Heart right ventricle (tissue), 16 donors: ENCODE measurements at places on chromosomes 5 and 9.

GRCh38 chr5:113488645-113489184 is 462 bp upstream of the MCC start:
- H3K36me3 ChIP-seq = no peaks in the 10 kb centered on the region
- H3K4me1 ChIP-seq = peaks cover 6% of the 10 kb centered on the region
- no peak for DNase-seq
- H3K27ac ChIP-seq = peak overlapping the region; percentile 31
- peak overlapping the region; percentile 69 for H3K4me3 ChIP-seq

DNA sequence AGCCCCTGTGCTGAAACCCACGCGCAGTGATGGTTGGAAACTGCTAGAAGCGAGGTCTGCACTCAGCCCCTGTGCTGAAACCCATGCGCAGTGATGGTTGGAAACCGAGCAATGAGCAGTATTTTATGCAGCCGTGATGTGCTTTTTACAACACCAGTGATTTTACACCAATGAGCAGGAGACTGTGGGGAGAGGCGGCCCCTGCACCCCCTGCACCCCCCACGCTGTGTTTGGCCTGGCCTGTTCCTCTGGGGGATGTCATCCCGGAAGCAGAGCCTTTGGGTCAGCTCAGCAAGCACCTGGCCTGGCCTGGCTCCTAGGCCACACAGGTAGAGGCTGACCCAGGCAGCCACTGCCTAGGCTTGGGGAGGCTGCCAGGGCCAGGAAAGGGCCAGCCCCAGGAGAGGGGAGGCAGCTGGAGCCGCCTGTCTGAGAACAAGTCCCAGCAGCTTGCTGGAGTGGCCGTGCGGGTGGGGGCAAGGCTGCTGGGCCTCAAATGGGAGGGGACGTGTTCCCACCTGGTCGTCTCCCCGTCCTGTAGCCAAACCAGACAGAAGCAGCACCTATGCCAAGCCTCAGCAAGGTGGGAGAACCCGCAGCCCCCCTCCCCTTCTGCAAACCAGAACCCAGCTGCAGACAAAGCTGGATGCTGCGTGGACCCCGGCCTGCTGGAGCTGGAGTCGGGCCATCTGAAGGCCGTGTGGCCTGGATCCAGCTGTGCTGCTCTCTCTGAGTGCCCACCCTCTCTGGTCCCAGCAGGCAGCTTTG is 46.8 kb downstream of the DBH start:
- H3K27me3 ChIP-seq = no peaks in the 10 kb centered on the region
- H3K36me3 ChIP-seq = no peaks in the 10 kb centered on the region
- H3K4me1 ChIP-seq = peaks cover 30% of the 10 kb centered on the region
- DNase-seq = no peak
- H3K4me3 ChIP-seq = no peak overlapping the region

GRCh38 chr5:135565266-135565665 is 13.5 kb downstream of the CXCL14 start:
- H3K4me1 ChIP-seq = peaks cover 4% of the 10 kb centered on the region
- no peak overlapping the region for H3K4me3 ChIP-seq
- no peak for DNase-seq
- peaks cover 7% of the 10 kb centered on the region for H3K27me3 ChIP-seq
- H3K36me3 ChIP-seq = no peaks in the 10 kb centered on the region

DNA sequence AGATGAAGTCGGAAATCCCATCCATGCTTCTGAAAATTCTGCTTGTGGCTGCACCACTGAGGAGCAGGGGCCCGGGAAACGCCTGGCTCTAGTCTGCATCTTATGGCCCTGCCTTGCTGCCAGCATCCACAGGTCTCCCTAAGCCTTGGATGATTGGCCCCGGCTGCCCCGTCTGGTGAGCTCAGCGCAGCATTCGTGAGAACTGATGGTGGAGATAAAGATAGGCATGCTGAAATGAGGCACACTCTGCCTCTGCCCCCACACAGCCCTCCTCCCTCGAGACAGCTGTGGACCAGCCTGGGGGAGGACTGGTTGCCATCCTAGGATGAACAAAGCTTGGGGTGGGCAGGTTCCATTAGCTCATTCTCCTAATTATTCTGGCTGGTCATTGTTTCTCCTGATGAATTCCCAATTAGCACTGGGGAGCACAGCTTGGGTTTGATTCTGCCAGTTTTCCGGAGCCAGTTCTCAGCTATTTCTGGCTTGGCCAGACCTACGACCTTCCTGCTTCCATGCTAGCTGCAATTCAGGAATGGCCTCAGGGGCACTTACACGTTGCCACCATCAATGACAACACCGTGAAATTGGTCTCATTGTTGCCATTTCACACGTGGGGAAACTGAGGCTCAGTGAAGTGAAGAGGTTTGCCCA is 62.8 kb upstream of the CPEB4 start:
- peaks cover 3% of the 10 kb centered on the region for H3K4me1 ChIP-seq
- no peak overlapping the region for H3K27ac ChIP-seq
- no peak overlapping the region for H3K4me3 ChIP-seq

DNA sequence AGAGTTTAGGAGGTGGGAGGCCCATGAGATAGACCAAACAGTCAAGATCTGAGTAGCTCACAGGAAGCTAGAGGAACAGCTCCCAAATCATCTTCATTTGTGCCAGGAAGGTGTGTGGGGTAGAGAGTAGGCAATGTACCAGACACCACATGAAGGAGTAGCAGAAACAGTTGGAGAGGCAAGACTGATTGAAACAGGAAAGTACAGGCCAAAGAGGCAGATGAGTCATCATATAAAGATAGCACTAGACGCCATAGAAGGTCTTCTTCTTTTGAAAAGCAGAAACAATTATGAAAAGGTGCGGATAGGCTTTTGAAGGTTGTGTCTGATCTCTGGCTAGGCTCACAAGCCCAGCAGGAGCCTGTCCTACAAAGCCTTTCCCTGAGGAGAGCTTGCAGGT is 62.7 kb upstream of the PALM2AKAP2 start:
- H3K36me3 ChIP-seq = no peaks in the 10 kb centered on the region
- no peak overlapping the region for H3K27ac ChIP-seq
- H3K4me3 ChIP-seq = no peak overlapping the region
- DNase-seq = no peak
- H3K27me3 ChIP-seq = no peaks in the 10 kb centered on the region
- no peaks in the 10 kb centered on the region for H3K4me1 ChIP-seq

DNA sequence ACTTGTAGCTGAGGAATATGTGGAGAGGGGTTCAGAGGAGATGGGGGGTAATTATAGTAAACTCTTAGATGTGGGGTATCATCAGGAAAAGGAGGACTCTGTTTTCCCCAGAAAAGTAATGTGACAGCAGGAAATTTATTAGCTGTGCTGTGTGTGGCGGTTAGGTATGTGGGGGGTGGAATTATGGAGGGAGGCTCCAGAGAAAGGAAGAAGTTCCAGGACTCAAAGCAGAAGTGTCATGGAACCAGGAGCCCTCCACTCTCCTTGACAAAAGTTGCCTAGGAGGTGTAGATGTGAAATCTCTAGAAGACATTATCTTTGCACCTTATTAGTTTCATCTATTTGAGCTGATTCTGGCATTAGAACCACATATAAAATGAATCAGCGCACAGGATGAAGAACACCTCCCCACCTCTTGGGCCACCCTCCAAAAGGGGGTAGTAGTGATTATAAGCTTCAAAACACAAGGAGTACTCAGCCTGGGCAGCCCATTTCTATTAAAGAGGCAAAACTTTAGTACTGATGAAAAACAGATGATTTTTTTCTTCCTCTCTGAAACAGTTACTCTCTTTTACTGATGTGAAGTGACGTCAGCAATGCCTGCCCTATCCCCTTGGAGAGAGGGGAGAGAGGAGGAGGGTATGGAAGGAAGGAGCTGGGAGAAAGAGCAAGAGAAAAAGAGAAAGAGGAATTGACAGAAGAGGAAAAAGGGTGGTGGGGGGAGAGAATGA is 18.2 kb downstream of the NR2F1 start:
- H3K36me3 ChIP-seq = no peaks in the 10 kb centered on the region
- peaks cover 100% of the 10 kb centered on the region for H3K27me3 ChIP-seq
- no peak for DNase-seq
- no peak overlapping the region for H3K4me3 ChIP-seq
- no peak overlapping the region for H3K27ac ChIP-seq
- H3K4me1 ChIP-seq = no peaks in the 10 kb centered on the region

DNA sequence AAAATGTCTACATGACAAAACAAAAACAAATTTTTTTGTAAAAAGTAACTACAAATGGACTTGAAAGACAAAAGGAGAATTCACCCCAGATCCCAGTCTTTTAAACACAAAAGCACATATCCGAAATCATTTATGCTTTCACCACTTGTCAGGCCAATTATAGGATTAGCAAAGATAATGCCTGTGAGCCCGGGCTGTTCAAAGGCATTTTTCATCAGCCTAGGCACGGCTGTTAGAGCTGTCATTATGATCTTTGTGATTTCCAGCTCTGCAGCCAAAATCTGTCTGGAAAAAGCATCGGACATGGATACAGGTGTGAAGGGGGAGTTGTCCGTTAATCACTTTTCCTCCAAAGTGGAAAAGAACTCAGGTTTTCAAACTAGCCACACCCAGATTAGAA is 23.6 kb upstream of the RAB14 start:
- no peaks in the 10 kb centered on the region for H3K4me1 ChIP-seq
- H3K27me3 ChIP-seq = no peaks in the 10 kb centered on the region
- H3K27ac ChIP-seq = no peak overlapping the region

DNA sequence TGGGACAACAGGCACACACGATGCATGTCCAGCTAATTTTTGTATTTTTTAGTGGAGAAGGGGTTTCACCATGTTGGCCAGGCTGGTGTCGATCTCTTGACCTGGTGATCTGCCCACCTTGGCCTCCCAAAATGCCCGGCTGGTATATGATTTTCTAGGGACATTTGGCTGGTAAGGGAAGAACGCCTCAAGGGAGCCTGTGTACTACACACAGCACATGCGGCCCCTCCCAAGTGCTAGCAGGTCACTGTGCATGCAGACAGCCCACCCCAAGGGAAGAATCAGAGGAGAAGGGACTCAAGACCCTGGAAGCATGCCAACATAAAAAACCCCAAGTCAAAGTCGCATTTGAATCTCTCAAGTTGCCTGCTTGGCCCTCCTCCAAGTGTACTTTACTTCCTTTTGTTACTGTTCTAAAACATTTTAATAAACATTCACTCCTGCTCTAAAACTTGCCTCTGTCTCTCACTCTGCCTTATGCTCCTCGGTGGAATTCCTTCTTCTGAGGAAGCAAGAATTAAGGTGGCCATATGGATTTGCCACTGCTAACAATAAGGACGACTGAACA is 24.3 kb upstream of the OTULINL start:
- DNase-seq = no peak
- no peak overlapping the region for H3K4me3 ChIP-seq
- no peak overlapping the region for H3K27ac ChIP-seq
- H3K36me3 ChIP-seq = no peaks in the 10 kb centered on the region
- H3K4me1 ChIP-seq = no peaks in the 10 kb centered on the region

DNA sequence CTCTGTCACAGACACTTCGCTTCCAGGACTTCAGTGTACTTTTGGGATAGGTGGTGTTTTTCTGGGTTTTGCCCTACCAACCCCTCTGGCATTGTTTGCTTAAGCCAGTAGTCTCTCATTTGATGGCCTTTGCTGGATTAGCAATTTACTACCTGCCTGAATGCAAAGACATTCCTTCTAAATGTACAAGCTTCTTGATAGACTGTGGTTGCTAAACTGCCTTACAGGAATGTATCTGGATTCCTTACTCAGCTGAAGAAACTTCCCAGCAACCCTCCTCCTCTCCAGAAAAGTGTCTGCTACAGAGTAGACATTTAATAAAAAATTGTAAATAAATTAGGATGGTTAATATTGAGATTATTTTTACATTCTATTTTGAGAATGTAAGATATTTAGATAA is 1916.7 kb downstream of the EFNA5 start:
- no peaks in the 10 kb centered on the region for H3K36me3 ChIP-seq
- no peaks in the 10 kb centered on the region for H3K27me3 ChIP-seq
- no peaks in the 10 kb centered on the region for H3K4me1 ChIP-seq
- H3K27ac ChIP-seq = no peak overlapping the region

DNA sequence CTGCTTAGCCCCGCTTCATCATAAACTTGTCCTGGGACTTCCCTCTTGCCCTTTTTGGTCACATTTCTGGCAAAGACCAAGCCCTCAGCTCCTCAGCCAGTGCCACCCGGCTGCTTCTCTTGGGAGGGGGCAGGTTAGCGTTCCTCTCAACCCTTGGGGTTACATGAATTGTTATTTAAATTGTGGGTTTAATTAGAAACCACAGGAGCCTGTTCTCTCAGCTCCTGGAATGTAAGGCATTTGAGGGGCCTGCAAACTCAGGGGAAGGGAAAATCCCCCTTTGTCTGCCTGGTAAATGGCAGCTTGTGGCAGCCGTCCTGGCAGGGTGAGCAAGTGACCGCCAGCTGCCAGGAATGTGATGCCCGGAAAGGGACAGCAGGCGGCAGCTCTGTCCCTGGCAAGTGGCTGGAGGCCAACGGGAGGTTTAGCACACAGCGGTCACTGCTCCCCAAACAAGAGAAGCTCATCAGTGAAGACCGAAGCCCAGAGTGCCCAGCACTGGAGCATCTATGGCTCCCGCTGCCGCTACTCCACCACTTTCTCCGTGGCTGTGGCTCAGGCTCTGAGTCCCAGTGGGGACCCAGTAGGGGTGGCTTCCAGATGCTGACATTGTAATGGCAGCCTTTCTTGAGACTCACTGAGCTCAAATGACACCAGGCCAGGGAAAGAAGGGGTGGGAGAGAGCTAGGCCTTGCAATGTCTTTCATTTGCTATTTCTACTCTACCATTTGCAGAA is 51.7 kb downstream of the SHB start:
- peak overlapping the region; percentile 19 for H3K27ac ChIP-seq
- peak; percentile 73 for DNase-seq
- peaks cover 24% of the 10 kb centered on the region for H3K36me3 ChIP-seq
- no peak overlapping the region for H3K4me3 ChIP-seq

- peaks cover 48% of the 10 kb centered on the region for H3K36me3 ChIP-seq
- H3K27ac ChIP-seq = no peak overlapping the region
- DNase-seq = peak; percentile 13
These were observed 16.7 kb upstream of the KIF27 start for GRCh38 chr9:83937861-83938455.

GRCh38 chr9:133113949-133114885 is 6.8 kb downstream of the RALGDS start:
- peak; percentile 74 for DNase-seq
- no peaks in the 10 kb centered on the region for H3K27me3 ChIP-seq
- peaks cover 6% of the 10 kb centered on the region for H3K36me3 ChIP-seq
- H3K4me1 ChIP-seq = peaks cover 74% of the 10 kb centered on the region
- no peak overlapping the region for H3K4me3 ChIP-seq

- H3K4me1 ChIP-seq = peaks cover 5% of the 10 kb centered on the region
- DNase-seq = no peak
- H3K36me3 ChIP-seq = no peaks in the 10 kb centered on the region
- peak overlapping the region; percentile 52 for H3K4me3 ChIP-seq
- no peaks in the 10 kb centered on the region for H3K27me3 ChIP-seq
These were observed 5.4 kb downstream of the EGFL7 start for GRCh38 chr9:136667940-136668760.

- H3K36me3 ChIP-seq = peaks cover 93% of the 10 kb centered on the region
- H3K4me1 ChIP-seq = peaks cover 8% of the 10 kb centered on the region
- no peaks in the 10 kb centered on the region for H3K27me3 ChIP-seq
- H3K27ac ChIP-seq = no peak overlapping the region
- H3K4me3 ChIP-seq = no peak overlapping the region
- no peak for DNase-seq
These were observed 27.9 kb downstream of the BDP1 start for GRCh38 chr5:71483355-71483754.

GRCh38 chr5:113122053-113122452 is 145.5 kb downstream of the DCP2 start:
- H3K27ac ChIP-seq = peak overlapping the region; percentile 34
- H3K4me1 ChIP-seq = peaks cover 89% of the 10 kb centered on the region
- no peak overlapping the region for H3K4me3 ChIP-seq
- no peaks in the 10 kb centered on the region for H3K36me3 ChIP-seq
- H3K27me3 ChIP-seq = no peaks in the 10 kb centered on the region
